Effector CD4-positive, alpha-beta T cell (primary cell): ENCODE measurements at places on chromosomes 7 and 10.

- no peak for DNase-seq
Measured at GRCh38 chr7:46123-46829, 146.1 kb upstream of the FAM20C start.

DNA sequence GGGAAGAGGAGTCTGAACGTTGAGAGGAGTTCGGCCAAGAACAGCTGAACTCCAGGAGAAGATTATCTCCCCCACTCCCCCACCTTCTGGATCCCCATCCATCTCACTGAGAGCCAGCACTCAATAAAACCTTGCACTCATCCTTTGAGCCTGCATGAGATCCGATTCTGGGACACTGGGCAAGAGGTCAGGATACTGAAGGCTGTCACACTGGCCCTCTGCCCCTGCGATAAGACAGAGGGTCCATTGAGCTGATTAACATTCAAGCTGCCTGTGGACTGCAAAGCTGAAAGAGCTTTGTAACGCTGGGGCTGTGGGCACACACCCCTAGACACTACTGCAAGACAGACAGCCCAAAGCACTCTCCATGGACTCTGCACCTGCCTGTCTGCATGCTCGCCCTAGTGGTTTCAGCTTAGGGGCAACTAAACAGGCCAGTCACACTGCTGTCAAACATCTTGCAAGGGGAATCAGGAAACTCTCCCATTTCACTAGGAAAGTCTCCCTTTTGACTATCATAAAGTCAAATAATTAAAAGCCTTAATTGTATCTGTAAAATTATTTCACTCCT, 42.3 kb upstream of the CNTNAP2 start:
- DNase-seq, result no peak

DNA sequence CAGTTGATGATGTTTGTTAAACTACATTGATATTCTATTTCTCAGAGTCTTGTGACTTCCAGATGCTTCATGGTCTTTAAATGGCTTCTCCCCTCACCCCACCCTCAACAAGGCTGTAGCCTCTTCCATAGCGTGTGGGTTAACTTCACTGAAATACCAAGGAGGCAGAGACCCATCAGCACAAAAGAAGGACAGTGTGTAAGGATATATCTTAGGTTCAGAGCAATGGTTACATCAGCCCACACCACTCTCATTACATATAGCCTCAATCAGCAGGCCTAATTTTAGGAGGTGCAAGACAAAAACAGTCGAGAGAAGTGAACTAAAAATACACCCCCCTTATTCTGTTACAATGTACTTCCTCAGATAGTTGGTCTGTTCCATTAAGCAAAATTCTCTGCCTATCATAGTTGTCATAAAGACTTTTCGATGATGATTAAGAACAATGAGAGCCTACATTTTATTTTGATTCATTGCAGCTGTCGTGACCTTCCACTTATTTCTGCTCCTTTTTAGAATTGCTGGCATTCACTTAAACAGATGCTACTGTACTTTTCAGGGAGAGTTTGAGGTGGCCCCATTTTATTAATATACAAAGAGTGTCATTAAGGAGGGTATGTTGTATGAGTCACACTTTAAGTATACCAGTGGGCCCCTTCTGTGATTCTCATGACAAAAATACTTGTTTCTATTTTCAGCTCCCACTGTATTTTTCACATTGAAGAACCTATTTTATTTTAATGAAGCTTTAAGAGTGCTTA, 52.1 kb downstream of the WIPF3 start:
- DNase-seq, result no peak

- DNase-seq, result no peak
Measured at GRCh38 chr7:132866144-132866531, 215.8 kb downstream of the CHCHD3 start.

GRCh38 chr7:132433301-132433700, 143.0 kb downstream of the PLXNA4 start:
- no peak for DNase-seq

DNA sequence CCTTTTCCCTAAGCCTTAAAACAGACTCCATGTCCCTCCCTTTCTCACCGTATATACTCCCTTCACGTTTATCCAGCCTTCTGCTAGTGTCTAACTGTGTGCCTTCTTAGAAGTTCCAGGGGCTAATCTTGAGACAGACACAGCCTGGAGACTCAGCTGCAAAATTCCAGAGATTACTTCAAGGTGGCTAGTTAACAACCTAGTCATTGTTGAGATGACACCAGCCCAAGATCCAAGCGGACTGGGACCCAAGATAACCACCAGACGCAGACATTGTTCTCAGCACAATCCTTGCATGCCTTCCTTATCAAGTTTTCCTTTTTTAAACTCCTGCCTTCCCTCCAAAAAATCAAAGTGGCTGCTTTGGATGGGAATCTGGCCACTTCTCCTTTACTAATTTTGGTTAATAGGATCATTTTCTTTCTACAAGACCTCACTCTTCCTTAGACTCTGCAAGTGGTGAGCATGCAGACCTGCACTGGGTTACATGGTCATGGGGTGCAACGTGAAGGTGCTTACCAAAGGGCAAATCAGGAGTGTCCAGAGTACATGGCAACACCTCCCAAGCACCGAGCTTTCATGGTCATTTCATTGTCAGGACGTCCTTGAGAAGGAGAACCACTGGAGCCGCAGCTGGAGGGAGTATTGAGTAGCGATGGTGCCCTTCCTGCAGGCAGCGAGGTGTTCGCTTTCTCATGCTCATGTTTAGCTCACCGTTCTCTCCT, 69.7 kb downstream of the ANLN start:
- DNase-seq, result no peak

GRCh38 chr7:101402835-101403234, 40.2 kb downstream of the COL26A1 start:
- no peak for DNase-seq
